Naive thymus-derived CD4-positive, alpha-beta T cell (primary cell): ENCODE measurements at places on chromosomes 11 and 22. TPM values are rescaled to one million over a fixed set of nuclear protein-coding genes. Genes with fewer than 3 reads are reported as not detected.

DNA sequence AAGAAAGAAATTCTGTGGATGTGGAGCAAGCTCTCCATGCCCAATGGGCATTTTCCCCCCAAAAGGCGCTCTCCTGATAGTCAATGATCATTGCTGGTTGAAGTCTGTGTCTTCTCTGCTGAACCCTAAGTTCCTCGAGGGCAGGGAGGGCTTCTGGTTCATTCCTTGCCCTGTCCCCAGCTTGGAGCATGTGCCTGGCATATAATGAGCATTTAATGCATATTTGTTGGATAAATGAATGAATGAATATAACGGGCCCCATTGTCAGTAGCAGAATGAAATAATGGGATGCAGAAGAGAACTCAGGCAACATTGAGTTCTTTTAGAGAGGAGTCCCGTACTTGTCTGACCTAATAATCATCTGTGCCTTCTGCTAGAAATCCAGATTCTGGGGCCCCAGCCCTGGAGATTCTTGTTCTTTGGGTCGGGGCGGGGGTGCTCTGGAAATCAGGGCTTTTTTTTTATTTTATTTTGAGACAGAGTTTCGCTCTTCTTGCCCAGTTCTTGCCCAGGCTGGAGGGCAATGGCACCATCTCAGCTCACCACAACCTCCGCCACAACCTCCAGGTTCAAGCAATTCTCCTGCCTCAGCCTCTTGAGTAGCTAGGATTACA is 64.4 kb downstream of the CD82 start:
- no peak overlapping the region for H3K27ac ChIP-seq
- H3K36me3 ChIP-seq, result no peaks in the 10 kb centered on the region
- H3K4me3 ChIP-seq, result no peak overlapping the region
- DNase-seq, result no peak
- H3K27me3 ChIP-seq, result no peaks in the 10 kb centered on the region

DNA sequence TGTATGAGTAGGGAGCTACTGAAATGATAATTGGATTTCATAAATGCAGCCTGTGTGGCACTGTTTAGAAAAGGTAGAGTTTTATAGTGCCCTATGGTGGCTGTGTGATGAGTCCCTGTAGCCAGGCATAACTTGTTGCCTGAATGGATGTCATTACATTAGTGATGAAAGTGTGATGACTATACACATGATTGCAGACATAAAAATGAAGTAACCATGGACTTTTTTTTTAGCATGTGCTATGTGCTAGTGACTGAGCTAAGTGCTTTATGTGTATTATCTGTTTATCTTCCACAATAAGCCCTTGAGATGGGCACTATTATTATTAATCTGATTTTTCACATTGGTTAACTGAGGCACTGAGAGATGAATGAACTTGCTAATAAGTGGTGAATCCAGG is 13.5 kb upstream of the GRAMD1B start:
- H3K4me1 ChIP-seq, result no peaks in the 10 kb centered on the region
- no peak for DNase-seq
- no peaks in the 10 kb centered on the region for H3K27me3 ChIP-seq
- no peak overlapping the region for H3K4me3 ChIP-seq
- no peaks in the 10 kb centered on the region for H3K36me3 ChIP-seq

- H3K36me3 ChIP-seq, result no peaks in the 10 kb centered on the region
- DNase-seq, result peak; percentile 78
- H3K4me3 ChIP-seq, result peak overlapping the region; percentile 96
- no peaks in the 10 kb centered on the region for H3K27me3 ChIP-seq
- peak overlapping the region; percentile 92 for H3K27ac ChIP-seq
These were observed 496 bp downstream of the TMEM9B start for GRCh38 chr11:8963569-8964323.

GRCh38 chr11:63916837-63917691 is at the start of gene RCOR2:
RCOR2 (minus strand) TSS chr11:63917164; CDS start chr11:63916456, 708 bp downstream.
- H3K4me1 ChIP-seq, result peaks cover 20% of the 10 kb centered on the region
- DNase-seq, result peak; percentile 26
- no peaks in the 10 kb centered on the region for H3K36me3 ChIP-seq
- H3K27ac ChIP-seq, result no peak within 1 kb of the TSS

DNA sequence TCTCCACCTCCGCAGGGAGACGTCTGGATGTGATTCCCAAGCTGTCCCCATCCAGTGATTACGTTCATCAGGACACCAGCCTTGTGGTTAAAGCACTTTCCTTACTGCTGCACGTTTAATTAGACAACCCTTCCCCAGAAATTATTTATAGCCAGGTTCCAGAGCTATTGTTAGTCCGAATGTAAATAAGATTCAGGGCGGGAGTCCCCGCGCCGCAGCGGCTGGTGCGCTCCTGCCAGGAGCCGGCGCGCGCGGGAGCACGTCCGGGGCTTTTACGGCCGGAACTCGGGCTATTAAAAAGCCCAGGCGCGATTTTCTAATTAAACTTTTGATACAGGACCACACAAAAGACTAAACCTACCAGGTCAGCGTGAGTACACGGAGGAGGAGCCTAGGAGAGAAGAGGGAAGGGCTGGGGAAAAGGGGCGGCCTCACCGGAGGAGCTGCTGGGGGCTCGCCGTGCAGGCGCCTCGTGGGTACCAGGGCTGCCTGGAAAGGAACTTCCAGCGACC is 538.3 kb downstream of the OPCML start:
- no peaks in the 10 kb centered on the region for H3K36me3 ChIP-seq
- no peak for DNase-seq
- H3K4me1 ChIP-seq, result no peaks in the 10 kb centered on the region
- H3K4me3 ChIP-seq, result no peak overlapping the region

GRCh38 chr11:3052567-3052966 is 4.7 kb downstream of the CARS1 start:
- DNase-seq, result no peak
- H3K36me3 ChIP-seq, result no peaks in the 10 kb centered on the region
- no peak overlapping the region for H3K27ac ChIP-seq
- no peak overlapping the region for H3K4me3 ChIP-seq

- peak; percentile 48 for DNase-seq
- H3K27ac ChIP-seq, result peak overlapping the region; percentile 41
- H3K4me1 ChIP-seq, result peaks cover 17% of the 10 kb centered on the region
- no peaks in the 10 kb centered on the region for H3K27me3 ChIP-seq
- H3K36me3 ChIP-seq, result peaks cover 21% of the 10 kb centered on the region
These were observed 16.0 kb upstream of the PHLDA2 start for GRCh38 chr11:2945031-2945756.

The OR10D3 gene
- polyA plus RNA-seq, result not detected

The HSPB2 gene
- not detected for polyA plus RNA-seq
